SHP77 (cell line): ENCODE measurements at places on chromosomes 3 and 15.

DNA sequence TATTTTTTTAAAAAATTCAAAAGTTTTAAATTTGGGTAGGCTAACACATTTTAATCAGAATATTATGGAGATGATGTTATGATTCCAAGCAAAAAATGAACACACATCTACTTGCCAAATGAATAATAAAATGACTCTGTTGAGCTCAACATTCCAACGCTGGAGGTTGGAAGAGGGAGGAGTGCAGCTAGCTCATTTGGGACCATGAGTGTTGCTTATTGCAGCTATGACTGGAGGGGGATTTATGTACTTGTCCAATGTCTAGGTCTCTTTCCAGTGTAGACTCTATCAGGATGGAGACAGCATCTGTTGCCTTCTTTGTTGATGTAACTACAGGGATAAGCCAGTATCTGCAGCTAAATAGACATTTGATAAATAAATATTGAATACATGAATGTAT lies 310.6 kb downstream of the CACNA2D3 start:
- no peak for DNase-seq

DNA sequence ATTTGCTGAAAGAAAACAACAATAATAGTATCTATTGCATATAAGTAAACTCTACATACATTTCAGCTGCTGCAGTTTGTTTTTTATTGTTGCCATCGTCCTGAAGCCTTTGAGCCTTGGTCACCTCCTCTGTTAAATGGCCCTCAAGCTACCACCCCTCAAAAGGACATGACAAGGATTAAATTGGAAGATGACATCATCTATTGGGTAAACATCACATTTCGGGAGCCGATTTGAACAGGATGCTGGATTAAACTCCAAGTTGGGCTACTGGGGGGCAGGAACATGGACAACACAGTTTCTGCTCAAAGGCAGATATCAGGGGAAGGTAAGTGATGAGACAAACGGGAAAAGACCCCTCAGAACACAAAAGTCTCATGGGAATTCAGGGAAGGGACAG lies 92.3 kb upstream of the ATP2B2 start:
- DNase-seq, result no peak

DNA sequence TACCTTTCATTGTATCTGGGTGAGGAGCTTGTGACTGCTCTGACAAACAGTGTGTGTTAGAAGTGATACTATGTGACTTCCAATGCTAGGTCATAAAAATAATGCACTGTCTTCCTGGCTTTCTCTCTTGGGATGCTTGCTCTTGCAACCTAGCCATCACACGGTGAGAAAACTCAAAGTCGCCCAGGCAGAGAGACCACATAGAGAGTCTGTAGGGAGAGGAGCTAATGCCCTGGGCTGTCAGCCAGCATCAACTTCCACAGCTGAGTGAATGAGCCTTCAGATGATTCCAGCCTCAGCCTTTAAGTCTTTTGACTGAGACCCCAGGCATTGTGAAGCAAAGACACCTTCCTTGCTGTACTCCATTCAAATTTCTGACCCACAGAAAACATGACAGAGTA lies 220.6 kb upstream of the SGO1 start:
- DNase-seq, result no peak

GRCh38 chr3:15899388-15899787 lies 101.6 kb upstream of the ANKRD28 start:
- DNase-seq, result no peak

DNA sequence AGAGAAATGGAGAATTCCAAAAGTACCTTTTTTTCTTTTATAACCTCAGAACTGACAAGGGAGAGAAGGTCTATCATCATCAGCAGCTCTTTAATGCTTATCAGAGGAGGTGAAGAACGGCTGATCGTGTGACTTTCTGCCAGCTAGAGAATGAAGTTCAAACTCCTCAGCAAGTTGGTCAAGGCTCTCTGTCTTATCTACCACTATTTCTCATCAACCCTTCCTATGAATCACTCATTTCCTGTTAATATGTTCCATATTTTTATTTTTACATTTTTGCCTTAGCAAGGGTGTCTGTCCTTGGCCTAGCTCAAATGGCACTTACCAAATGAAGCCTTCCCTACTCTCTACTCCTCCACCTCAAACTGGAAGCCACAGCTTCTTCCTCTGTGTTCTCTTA lies 73.1 kb upstream of the TSPAN3 start:
- no peak for DNase-seq

GRCh38 chr3:184333190-184333589 lies 4.2 kb upstream of the FAM131A start:
- no peak for DNase-seq

- DNase-seq, result no peak
Observed at GRCh38 chr3:23112491-23112890, 90.6 kb upstream of the UBE2E2 start.

- DNase-seq, result no peak
Observed at GRCh38 chr15:87394676-87395075, 861.9 kb downstream of the NTRK3 start.

GRCh38 chr3:186096290-186096689 lies 12.6 kb downstream of the ETV5 start:
- no peak for DNase-seq

DNA sequence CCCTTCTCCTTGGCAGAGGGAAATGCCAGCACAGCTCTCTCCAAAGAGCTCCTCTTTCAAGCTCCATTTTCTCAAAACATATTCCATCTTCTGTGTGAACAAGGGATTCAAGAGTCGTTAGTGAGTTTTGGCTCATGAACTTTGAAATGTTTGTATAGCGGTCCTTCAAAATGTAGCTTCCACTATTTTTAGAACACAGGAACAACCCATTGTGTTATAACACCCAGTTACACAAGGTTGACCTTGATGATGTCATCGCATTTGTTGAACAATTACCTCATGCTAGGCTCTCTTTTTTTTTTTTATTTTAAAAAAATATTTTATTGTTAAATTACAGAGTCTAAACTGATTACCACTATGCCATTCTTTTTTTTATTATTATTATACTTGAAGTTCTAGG lies 251.7 kb downstream of the THSD4 start:
- no peak for DNase-seq
